Vagina (tissue), 2 donors: ENCODE measurements at places on chromosomes 4 and X. TPM values are rescaled to one million over a fixed set of nuclear protein-coding genes. Genes with fewer than 3 reads are reported as not detected.

GRCh38 chrX:3160756-3161155 lies 119.5 kb downstream of the ARSF start:
- no peak for DNase-seq

GRCh38 chr4:162497564-162498167 lies 333.9 kb upstream of the FSTL5 start:
- DNase-seq: no peak

Gene MAOA
- total RNA-seq: 102 TPM

GRCh38 chr4:17670423-17670822 lies 56.0 kb downstream of the MED28 start:
- no peak for DNase-seq

Gene CENPVL3
- total RNA-seq: not detected
